ENCODE measurements at places on chromosomes 2 and 18.

GRCh38 chr18:75072672-75073371 lies 136.1 kb downstream of the PTGR3 start:
- no peak for DNase-seq

DNA sequence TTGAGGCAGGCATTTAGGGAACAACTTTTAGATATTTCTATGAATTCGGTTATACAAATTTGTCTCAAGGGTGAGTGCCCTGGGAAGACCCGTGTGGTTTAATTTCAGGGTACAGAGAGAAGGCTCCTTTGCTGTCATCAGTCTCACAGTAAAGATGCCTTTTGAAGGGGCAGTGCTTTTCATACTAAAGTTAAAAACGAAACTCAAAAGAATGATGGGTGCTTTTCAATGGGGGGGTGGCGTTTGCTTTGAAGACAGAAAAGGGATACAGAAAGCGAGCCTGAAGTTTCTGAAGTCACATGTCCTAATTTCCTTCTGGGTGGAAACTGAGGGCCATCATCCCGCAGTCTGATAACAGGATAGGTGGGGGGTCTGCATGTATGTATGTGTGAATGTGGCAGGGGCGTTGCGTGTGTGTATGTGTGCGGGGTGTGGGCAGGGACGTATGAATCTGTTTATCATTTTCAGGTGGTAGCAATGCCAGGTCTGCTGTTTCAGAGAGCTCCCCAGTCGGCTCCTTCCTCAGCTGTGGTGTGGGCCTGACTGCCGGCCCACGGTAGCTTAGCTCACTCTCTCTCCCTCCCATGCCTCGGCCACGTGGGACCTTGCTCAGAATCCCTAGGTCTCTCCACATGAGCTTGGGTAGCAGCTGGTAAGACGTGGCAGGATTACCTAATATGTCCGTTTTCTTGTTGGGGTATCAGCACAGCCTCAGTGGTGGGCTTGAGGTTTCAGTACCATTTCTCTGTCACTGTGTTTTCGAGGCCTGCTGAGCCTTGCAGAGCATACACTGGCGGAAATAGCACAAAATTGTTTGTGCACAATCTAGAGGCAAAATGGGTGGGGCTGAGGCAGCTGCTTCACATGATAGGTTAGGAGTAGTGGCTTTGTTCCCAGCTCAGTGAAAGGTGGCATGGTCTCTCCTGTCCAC lies 32.7 kb downstream of the ARHGAP25 start:
- no peak for DNase-seq

GRCh38 chr2:150449856-150450255 lies 37.6 kb downstream of the RND3 start:
- no peak for DNase-seq

DNA sequence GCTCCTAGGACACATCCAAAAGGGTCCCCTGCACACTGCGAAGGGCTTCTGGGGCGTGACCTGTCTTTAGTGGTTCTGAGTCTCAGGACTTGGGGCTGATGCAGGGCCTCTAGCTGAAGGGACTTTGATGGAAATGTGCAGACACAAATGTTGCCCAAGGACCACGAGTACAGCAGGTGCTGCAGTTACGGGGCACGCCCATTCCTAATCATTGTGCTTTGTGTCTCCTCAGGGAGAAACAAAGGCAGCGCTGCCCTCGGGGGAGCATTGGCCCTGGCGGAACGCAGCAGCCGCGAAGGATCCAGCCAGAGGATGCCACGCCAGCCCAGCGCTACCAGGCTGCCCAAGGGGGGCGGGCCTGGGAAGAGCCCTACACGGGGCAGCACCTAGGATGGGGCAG lies 8.0 kb downstream of the TUBA3E start:
- no peak for DNase-seq

- no peak for DNase-seq
These were observed 26.8 kb downstream of the SH3RF3 start for GRCh38 chr2:109155553-109156451.

Measured in RWPE2 (cell line).